Neural crest cell (in vitro differentiated cells): ENCODE measurements at places on chromosomes 2 and 18.

- no peak for DNase-seq
Observed at GRCh38 chr2:206323486-206323885, 49.0 kb downstream of the ZDBF2 start.

- DNase-seq: no peak
Observed at GRCh38 chr2:53275743-53276142, 491.9 kb upstream of the CHAC2 start.

DNA sequence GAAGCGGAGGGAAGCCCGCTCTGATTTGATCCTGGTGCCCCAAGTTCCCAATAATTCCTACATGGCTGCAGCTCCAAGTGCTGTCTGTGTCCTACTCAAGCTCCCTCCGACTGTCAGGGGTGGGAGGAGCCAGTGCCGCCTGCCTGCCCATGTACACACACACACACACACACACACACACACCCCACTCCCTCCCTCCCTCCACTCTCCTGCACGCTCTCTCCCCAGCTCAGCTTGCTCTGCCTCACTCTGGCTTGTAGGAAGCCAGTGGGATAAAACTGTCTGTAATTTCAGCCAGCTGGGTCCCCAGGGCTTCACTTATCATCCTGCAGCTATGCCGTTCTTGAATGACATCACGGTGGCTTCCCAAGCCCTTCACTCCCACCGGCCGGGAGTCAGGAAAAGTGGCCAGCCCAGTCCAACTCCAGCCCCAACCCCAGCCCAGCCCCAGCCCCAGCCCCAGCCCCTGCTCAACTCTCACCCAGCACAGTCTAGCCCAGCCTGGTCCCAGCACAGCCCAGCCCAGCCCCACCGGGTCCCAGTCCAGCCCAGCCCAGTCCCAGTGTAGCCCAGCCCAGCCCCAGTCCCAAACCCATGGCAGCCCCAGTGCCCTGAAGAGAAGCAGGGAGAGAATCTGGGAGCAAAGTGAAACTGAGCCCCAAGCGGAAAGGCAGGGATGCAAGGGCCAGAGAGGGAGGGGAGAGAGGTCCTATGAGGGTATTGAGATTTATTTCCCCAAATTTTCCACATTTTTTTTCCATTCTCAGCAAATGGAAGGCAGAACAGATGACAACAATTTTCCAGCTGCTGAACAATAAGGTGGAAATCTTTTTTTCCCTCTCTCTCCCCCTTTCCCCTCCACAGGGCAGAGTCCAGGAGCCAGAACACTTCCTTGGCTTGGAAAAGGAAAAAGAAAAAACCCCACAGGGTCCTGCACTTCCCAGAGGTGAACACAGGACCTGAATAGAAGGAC lies 144.0 kb downstream of the TNS1 start:
- DNase-seq: peak; percentile 44

DNA sequence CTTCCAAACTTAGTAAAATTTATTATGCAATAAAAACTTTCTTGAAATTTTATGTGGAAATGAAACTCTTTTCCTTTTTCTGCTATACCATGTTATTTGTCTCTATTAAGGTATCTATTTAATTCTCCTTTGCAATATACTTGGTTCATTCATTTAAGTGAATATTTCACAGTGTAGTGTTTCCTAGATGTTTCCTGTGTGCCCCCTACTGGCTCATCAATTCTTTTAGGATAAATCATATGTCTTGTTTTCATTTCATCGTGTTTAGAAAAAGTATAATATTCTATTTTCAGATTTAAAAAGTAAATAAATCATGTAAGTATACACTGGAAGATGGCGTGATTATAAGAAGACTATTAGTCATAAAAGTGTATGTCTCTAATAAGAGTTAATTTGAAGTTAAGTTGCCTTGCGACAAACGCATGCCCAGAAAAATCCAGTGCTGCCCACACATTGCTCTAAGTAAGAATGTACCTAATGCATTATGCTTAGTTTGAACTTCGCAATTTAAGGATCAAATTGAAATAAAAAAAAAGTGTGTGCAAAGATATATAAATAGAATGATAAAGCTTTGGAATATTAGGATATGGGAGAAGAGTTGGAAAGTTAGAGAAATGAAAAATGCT lies 525.4 kb downstream of the KCNJ3 start:
- no peak for DNase-seq

DNA sequence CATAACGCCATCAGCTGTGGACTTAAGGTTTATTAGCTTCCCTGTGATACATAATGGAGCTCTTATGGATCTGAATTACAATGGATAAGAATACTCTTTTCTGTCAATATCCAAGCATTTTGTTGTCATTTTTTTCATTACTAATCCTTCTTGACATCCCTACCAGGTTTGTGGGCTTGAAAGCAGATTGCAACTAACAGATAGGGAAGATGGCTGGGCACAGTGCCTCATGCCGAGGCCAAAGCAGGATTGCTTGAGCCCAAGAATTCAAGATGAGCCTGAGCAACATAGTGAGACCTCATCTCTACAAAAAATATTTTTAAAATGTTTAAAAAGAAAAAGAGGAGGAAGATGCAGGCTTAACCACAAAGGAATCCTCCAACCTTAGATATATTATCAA lies 42.4 kb downstream of the ASXL2 start:
- DNase-seq: no peak

DNA sequence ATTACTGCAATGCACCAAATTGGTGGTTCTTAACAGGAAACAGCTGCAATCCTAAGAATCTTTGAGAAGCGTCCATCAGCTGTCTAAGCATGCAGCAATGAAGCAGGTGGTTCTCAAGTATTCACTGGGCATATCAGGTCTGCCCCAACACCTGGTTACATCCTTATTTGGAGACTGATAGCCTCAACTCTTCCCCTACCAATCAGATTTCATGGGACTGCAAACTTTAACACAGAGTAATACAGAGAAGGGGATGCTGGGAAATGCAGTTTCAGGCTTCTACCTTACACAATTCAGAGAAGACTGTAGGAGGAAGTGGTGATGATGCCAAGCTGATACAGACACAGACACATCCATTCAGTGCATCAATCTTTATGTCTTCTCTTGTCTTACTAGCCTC lies 240.5 kb downstream of the BCL2 start:
- DNase-seq: no peak

GRCh38 chr2:44715671-44716081 lies 225.8 kb upstream of the SIX3 start:
- DNase-seq: peak; percentile 1

DNA sequence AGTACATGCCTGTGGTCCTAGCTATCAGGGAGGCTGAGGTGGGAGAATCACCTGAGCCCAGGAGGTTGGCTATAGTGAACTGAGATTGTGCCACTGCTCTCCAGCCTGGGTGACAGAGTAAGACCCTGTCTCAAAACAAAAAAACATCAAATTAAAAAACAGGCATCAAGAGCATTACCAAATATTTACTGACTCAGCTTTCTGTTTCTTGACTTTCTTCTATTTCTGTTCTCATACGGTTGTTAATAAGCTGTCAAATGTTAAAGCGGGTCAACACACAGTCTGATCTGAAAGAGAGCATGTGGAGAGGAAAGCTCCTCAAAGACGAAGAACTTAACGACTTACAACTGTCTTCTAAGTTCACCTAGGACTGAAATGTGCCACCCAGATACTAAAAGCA lies 59.0 kb downstream of the ITGB1BP1 start:
- DNase-seq: no peak

DNA sequence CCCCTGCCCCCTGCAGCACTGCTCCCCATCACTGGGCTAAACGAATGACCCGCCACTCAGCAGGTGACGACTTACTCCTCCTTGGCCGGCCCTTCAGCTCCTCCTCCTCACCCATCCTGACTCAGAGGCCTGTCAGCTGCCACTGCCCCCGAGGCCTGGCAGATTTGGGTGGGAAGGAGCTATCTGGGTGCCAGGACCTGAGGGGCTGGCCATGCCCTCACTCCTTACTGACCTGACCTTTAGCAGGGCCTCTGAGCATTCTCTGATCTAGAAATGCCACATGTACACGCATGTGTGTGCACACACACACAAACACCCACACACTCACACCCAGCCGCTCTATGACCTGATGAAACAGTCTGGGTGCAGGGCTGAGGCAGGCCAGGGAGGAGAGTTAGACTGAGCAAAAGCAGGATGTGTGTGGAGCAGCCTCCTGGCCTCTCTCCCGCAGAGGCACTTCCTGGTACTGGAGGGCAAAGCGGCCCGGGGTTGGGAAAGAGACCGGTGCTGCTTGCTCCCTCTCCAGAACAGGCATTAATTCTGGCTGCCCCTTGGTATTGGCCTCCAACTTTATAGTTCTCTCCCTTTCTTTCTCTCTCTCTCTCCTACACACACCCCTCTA lies 68.0 kb downstream of the ZFP36L2 start:
- no peak for DNase-seq

DNA sequence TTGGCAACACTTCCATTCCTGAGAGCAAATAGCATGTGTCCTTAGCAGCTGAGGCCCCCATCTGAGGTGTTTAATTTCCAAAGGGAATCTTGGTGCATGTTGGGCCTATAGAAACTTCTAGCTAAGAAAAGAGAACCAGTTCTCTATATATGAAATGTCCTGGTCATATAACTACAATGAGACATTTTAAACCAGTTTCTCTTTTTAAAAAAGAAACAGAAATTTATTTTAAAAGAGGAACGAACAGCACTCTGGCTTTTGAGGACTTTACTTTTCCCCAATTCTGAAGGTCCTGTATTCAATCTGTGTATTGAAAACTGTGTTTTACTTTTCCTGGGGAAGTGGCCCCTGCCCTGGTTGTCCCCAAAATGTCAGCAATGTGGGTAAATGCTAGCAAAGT lies 309.5 kb upstream of the STON1 start:
- DNase-seq: no peak

DNA sequence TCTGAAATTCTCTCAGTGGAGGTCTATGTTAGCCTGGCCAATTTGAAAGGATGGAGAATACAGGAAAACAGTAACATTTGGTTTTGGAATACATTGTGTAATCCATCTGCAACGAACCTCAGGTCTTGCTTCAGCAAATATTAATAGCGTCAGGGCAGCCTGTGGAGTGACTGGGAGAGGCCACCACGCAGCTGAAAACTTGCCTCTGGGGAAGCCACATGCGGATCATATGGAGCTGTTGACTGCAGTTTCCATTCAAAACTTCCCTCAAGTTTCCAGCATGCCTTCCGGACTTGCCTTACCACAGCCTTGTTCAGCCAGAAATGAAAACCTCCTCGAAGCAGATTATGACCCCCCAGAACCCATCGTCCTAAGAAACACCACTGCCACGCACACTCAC lies 25.7 kb downstream of the BCL11A start:
- no peak for DNase-seq

- peak; percentile 36 for DNase-seq
Observed at GRCh38 chr18:76451396-76452331, 43.4 kb downstream of the ZNF516 start.

DNA sequence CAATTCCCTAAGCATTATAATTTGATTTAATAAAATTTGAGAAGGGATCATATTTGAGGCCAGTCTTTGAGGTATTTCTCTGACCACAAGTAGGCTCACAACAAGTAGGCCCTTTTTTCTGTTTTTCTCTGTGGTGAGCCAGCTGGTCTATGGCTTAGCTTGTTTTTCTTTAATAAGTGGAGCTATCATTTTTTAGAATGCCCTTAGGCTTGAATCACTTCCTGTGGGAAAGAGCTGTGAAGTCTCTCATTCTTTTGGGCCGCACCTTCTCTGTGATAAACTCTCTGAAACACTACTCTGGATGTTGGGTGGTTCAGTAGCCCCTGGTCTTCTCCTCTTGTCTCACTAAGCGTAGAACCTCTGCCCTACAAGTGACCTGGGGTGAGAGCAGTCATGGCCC lies 235.9 kb downstream of the SUCLG1 start:
- DNase-seq: no peak

DNA sequence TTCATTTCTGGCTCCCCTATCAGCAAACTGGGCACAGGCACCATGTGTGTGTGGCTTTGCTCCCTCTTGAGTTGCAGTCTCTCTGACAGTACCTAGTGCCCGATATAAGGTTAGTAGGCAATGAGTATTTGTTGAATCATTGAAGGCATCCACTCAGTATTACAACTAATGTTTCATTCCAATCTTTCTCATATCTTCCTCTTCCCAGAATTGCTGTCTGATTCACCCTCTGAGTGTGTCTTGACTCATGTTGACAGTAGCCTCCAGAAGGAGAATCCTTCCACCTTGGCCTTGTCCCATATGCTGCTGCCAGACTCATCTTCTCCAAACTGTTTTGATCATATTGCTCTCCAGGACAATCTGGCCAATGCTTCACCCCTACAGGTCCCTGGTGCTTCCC lies 202.5 kb downstream of the LRRTM1 start:
- no peak for DNase-seq

DNA sequence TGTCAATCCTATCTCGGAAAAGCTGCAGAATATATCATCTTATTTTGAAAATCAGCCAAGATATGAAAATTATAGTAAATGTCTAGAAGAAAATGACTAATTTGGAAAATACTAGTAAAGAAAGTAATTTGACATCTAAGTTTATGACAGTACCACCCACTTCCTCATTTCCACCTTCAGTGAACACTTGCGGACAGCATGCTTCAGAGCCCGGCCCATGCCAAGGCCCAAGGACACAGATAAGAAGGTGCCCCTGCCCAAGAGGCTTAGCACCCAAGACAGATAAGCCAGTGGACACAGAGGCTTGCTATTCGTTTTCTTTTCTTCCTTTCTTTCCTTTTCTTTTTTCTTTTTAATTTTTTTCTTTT lies 4.8 kb upstream of the KCNG2 start:
- no peak for DNase-seq

- DNase-seq: peak; percentile 4
Observed at GRCh38 chr18:22703883-22704585, 229.1 kb upstream of the RBBP8 start.

DNA sequence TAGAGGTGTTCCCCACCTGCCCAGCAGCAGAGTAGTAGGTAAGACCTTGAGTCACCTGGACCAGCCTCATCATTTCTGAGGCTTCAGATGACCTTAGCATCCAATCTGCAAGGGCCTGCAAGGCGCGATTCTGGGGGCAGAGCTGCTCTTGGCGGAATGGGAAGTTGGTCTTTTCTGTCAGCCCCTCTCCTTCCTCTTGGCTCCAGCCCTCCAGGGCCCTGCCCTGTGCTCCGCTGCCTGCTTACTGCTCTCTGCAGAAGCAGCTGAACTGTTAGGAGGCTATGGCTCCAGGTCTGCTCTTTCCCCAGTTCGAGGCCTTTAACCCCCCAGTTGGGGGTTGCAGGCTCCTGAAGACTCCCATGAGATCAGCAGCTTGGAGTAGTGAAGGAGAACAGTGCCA lies 96.1 kb upstream of the MCFD2 start:
- no peak for DNase-seq

- DNase-seq: no peak
Observed at GRCh38 chr2:36140391-36140790, 215.2 kb upstream of the CRIM1 start.

DNA sequence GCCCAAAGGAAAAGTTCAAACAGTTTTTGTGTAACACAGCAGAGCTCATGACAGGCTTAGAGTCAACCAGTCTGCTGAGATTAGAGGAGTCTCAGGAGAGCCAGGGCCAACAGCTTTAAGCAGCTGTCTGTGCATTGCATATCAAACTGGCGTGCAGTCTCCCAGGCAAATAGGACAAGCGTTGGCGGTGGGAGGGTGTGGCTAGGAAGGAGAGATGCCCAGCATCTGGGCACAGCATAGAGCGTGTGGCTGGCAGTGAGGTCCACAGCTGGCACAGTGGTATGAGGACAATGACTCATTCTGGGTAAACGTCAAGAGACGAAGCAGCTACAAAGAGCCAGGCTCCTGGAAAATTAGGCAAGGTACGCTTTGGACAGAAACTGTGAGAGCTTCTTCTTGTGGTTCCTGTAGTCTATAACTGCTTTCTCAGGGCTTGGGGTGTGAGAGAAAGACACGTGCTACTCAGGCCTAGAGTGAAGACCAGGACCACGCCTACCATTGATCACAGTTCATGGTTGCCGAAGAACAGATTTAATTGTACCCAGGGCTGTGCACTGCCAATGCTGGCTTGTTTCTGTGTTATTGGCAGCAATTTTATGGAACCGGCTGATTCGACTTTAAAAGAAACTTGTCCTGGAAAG lies 14.8 kb downstream of the ZAP70 start:
- no peak for DNase-seq
